ENCODE measurements at places on chromosomes 5 and 9. TPM values are rescaled to one million over a fixed set of nuclear protein-coding genes. Genes with fewer than 3 reads are reported as not detected.
A peak's percentile ranks its signal among the peaks of the same experiment; 100 is the strongest.

- no peak for DNase-seq
Observed at GRCh38 chr9:134766587-134766986, 114.0 kb upstream of the FCN2 start.

DNA sequence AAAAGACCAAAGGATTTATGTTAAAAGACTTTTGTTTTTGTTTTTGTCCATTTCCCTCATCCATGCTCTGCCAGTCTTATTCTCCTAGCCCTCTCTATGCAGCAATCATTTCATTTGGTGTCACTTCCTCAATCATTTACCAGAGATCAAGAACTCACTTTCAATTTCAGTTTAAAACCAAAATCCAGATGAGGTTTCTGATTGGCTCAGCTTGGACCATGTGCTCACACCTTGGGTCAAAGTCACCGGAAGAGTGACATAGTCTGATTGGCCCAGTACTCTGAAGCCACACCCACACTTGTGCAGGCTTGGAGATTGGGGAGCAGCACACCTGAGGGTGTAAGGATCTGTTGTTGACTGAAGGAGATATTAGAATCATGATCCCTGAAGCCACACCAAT lies 79.6 kb downstream of the TLR4 start:
- no peak for DNase-seq

DNA sequence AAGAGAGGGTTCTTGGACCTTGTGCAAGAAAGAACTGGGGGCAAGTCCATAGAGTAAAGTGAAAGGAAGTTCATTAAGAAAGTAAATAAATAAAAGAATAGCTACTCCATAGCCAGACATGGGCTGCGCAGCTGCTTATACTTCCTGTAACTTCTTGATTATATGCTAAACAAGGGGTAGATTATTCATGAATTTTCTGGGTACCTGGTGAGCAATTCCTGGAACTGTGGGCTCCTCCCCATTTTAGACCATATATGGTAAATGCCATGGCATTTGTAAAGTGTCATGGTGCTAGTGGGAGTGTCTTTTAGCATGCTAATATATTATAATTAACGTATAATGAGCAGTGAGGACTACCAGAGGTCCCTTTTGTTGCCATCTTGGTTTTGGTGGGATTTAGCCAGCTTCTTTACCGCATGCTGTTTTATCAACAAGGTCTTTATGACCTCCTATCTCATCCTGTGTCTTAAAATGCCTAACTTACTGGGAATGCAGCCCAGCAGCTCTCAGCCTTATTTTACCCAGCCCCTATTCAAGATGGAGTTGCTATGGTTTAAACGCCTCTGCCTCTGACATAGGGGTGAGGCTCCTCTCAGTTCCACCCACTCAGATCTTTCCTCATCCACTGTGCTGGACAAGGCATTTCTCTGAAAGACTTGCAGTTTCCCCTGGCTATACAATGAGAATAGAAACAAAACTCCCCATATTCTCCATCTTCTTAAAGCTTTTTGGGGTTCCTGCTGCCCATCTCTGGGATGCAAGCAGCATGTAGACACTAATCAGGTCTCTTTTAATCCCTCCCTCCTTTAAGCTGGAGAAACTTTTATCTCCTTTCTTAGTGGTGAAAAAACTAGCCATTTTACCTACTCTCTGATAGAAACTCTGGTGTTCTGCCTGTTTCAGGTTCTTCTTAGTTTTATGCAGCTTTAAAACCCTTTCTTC lies 91.2 kb downstream of the ARRDC3 start:
- DNase-seq = no peak

DNA sequence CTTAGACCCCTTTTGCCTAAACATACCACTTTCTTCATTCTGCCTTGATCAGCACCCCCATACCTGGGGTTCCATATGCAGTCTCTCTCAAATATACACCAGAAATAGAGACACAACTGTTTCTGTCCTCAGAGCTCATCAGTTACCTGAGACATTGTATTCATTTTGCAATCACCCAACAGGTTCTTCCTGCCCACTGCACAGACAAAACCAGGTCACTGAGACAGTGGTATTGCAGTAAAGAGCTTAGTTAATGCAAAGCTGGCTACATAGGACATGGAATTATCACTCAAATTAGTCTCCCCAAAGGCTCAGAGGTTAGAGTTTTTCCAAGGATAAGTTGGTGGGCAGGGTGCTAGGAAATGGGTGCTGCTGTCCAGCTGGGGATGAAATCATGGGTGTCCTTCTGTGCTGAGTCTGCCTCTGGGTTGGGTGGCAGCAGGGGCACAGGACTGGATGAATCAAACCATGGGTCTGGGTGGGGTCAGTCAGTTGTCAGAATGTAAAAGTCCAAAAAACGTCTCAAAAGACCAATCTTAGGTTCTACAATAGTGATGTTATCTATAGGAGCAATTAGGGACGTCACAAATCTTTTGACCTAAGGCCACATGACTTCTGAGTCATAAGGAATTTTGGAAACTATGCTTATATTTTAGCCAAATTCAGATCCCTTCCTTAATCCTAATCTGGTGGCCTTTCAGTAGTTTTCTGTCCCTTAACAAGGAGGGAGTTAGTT lies 41.0 kb downstream of the KCNV2 start:
- DNase-seq = no peak

DNA sequence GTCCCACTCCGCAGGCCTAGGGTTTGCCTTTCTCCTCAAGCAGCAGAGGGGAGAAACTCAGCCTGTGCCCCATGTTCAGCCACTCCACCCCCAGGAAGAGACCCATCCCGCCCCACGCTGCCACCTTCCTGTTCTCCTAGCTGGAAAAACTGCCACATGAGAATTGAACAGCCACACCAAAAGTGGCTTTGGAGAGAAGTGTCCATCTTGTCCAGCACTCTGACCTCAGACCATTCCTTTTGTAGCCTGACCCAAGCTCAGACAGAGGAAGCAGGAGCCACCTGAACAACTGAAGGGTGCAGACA lies 8.3 kb upstream of the SLC25A48 start:
- DNase-seq = no peak

- peak; percentile 13 for DNase-seq
Observed at GRCh38 chr5:186091-187041, 4.9 kb upstream of the LRRC14B start.

- no peak for DNase-seq
Observed at GRCh38 chr5:159332800-159333544, 2.7 kb upstream of the IL12B start.

DNA sequence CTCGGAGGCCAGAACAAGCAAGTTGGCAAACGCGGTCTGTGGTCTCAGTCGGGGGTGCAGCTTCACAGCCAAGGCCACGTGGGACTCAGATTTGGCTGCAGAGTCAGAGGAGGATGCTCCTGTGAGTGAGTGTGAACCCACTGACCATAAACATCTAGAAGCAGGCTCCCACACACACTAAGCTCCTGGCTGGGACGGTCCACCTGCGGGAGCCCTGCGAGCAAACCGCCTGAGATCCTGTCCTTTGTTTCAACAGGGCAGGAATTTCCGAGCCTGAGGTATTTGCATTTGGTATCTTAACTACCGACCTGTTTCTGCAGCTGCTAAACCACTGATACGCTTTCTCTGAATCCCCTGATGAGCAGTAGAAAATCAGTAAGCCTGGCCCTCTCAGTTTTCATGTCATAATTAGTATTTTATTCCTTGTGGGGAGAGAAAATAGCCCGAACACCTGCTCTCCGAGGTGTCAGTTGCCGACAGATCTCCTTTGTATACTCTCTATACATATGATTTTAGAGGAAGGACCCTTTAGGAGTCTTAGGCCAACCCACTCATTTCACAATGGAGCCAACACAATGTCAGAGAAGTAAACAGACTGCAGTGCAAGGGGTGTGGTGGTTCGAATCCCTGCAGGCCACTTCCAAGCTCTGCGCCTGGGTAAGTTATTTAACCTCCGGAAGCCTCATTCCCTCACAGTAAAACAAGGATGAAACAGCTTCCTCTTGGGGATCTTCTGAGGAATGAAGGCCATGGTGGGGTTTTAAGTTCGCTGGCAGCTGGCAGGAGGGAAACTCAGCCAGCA lies 40.9 kb upstream of the PWWP2A start:
- DNase-seq = no peak

The KCNN2 gene
- total RNA-seq = 17.0 TPM
